ENCODE measurements at places on chromosomes 2 and 18.

DNA sequence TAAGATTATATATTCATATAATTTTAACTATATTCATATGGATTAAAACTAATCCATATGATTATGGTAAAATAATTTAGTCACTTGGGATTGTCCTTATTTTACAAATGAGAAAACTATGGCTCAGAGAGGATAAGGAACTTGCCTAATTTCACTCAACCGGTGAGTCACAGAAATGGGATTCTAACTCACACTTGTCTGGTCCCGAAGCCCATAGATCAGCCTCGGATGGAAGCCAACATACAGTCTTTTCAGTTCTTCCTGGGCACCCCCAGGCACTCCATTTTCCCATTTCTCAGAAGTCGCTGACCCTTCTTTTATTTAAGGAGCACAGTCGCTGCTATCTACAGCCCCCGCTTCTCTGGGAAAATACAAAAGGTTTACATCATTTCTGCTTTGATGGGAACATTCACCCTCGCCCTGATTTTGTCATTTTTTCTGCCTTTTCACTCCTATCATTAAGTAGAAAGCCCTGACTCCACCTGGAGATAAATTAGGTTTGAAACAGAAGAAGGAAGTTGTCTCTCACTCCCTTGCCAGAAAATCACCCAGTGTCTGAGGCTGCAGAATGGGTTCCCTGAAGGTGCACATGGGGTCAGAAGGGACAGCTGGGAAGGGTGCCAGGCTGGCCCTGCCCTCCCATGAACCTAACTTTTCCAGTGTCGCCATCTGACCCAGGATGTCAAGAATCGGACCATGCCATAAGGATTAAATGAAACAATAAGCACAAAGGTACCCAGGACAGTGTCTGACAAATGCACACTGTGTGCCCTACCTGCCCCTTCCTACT is 36.6 kb downstream of the CYP1B1 start:
- no peak for DNase-seq

DNA sequence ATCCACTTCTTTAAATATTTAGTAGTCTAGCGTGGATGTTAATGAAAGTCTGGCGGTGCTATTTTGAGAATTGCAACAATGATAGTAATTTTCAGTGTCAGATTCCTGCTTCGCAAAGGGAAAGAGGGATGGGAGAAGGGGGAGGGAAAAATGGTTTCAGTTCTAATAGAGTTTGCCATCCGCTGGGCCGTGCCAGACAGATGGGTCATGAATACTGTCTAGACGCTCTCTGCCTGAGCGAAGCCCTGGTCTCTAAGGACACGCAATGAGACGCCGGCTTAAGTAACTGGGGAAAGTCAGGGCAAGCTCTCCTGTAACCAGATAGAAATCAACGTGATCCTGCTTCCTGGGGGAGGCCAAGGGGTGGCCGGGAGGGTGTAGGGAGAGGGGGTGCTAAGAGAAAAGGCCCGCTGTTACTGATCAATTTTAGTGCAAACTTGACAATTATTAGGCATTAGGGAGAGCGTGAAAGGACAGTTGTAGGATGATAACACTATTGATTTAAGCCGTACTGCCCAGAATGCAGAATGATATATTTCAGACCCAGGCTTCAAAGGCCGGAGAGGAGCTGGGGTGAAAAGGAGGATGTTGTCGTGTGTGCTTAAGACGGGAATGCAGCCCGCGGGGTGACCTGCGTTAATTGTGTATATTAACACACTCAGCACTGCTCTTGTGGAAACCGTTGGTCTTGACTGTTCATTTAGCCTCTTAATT is 229.2 kb downstream of the LDLRAD4 start:
- DNase-seq, result no peak

- no peak for DNase-seq
Measured at GRCh38 chr2:60806988-60807681, 51.1 kb downstream of the PAPOLG start.

- no peak for DNase-seq
Measured at GRCh38 chr18:57547260-57547659, 39.2 kb downstream of the FECH start.

- DNase-seq, result no peak
Measured at GRCh38 chr2:12821656-12822055, 104.9 kb downstream of the TRIB2 start.

- no peak for DNase-seq
Measured at GRCh38 chr18:62987055-62987830, 271.9 kb downstream of the PHLPP1 start.

- DNase-seq, result peak; percentile 77
Measured at GRCh38 chr2:86079981-86080911, 25.4 kb downstream of the POLR1A start.

DNA sequence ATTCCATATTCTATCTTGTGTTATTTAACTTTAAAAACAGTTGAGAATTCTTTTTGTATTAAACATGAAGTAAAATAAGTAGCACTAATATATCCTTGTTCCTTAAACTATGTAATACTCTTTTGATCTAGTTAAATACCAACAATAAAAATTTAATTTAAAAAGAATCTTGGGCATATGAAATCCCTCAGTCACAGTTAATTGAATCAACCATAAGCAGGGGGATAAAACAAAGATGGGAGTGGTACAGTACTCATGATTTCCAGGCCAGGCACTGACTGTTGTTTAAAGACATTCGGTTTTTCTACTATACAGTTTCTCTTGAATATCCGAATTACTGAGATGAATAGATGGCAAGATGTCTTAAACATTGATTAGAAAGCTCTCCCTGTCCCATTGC is 99.5 kb downstream of the TAF4B start:
- no peak for DNase-seq

DNA sequence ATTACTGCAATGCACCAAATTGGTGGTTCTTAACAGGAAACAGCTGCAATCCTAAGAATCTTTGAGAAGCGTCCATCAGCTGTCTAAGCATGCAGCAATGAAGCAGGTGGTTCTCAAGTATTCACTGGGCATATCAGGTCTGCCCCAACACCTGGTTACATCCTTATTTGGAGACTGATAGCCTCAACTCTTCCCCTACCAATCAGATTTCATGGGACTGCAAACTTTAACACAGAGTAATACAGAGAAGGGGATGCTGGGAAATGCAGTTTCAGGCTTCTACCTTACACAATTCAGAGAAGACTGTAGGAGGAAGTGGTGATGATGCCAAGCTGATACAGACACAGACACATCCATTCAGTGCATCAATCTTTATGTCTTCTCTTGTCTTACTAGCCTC is 240.5 kb downstream of the BCL2 start:
- no peak for DNase-seq

GRCh38 chr2:46065152-46065551 is 232.1 kb upstream of the EPAS1 start:
- DNase-seq, result no peak

GRCh38 chr2:204115137-204116056 is 178.8 kb downstream of the ICOS start:
- no peak for DNase-seq

DNA sequence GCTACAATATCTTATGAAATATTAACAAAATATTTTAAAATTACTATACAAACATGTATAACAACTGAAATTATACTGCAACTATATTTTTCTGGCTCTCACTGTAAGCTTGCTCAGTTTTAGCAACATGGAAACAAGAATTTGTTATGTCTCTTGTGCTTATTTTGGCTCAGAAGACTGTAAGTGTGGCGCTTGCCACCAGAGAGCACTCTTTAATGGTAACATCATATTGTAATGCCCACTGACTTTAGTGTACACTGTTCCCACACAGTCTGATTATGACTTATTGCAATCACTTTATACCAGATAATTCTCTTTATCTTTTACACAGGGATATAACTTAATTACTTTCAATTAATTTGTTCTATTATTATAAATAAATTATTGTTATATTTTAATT is 1500.6 kb upstream of the TMEFF2 start:
- DNase-seq, result peak; percentile 19

- no peak for DNase-seq
Measured at GRCh38 chr2:49837561-49838293, 683.4 kb upstream of the FSHR start.

DNA sequence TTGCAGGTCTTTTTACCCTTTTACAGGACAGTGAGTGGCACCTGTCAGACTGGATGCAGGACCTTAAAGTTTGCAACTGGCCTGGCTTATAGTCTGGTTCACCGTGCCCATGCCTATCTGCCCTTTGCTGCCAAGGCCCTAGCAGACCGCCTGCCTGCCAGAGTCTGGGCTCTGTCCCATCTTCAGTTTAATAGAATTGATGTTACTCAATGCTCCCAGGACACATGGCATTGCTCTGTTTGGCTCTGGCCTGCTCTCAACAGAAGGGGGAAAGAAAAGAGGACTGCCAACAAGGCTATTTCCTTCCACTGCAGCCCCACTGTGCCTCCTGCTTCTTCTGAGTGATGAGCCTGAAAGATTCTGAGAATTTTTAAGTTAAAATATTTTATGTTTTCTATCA is 25.6 kb upstream of the TMEM178A start:
- no peak for DNase-seq

DNA sequence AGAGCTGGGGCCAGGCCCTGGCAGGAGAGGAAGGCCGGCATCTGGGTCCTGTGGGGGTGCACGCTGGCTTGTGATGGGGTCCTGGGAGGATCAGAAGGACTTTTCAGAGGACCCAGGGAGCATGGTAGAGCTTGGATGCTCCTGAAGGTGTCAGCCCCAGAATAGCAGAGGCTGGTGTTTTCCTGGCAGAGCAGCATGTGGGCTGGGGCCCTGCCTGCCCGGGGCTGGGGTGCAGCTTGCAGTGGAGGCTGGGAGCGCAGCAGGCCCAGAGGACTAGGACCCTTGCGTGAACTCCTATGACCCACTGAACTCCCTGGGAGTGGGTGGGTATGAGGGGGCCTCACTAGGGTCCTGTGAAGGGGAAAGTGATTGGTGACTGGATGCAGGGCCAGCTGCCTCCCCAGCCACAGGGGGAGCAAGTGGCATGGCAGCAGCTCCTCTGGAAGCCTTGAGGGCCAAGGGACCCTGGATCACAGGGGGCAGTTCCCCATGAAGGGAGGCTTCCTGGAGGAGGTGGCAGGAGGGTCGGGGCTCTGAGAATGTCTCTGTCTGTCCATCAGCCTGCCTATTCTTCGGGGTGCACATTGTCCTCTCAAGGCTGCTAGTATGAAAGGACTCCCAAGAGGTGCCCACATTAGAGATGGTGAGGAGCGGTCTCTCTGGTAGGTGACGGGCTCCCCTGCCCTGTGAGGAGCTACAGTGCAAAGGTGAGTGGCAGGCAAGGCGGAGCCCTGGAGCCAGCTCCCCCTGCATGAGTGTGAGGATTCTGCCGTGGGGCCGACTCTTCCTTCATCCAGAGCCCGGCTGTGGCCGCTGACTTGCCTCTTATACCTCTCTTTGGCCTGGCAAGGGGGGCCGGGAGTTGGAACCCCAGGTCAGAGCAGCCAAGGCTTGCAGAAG is 249.0 kb downstream of the DYSF start:
- DNase-seq, result no peak

DNA sequence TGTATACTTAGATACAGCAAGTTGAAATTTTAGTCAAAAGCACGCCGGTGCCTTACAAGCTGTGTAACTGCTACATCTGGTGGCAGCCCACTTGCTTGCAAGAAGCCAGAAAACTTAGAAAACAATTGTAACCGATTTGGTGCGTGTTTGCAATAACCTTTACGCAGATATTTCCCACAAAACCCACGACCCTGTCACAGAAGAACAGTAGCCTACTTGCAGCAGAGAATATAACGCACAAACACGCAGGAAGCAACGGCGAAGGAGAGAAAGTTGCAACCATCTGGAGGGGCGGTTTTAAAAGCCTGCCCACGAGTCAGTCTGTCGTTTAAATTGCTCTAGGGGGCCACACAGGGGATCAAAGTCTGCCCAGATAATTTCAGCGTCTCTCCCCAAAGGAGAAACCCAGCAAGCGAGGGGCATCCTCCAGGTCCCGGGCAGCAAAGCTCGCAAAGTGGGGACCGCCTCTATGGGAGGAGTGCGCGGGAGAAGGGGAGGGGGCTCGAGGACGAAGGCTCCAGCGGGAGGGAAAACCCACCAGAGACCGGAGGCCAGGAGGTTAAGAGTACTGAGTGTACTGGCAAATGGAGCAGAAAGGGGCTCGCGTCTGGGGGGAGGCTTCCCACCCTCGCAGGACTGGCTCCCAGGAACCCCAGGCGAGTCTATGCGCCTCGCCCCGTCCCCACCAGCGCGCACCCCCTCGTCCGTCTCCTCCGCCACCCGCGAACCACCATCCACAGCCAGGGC is 1.1 kb downstream of the TLK1 start:
- peak; percentile 28 for DNase-seq

DNA sequence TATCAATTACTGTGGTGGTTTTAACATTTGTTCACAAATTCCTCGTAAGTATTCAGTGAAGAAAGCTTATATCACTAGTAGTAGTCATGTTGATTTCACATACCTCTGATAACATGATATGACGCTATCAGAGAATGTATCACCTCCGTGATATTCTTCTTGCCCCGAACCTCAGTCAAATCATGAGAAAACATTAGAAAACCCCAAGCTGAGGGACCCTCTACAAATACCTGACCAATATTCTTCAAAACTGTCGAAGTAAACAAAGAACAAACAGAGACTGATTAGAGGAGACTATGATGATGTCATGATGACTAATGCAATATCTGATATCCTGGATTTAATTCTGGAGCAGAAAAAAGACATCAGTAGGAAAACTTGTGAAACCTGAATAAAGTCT is 85.6 kb upstream of the SPOPL start:
- no peak for DNase-seq

GRCh38 chr2:120346667-120347358 is 877 bp downstream of the INHBB start:
- DNase-seq, result no peak

DNA sequence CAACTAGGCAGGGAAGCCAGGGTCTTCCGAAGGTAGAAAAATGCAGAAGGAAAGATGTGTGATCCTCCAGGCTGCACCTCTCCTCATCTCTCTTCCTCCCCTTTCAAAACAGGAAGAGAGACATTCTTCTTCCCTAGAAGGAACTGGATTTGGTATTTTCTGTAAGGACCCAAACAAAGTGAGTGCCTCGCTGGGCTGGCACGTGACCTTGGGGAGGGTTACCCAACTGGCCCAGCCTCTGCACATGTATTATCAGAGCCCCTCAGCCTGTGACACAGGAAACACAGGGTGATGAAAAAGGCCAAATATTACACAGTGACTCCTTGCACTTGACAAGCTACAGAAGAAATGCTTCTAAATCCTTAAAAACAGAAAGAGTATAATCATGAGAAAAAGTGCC is 2.3 kb downstream of the HJURP start:
- no peak for DNase-seq
